Stimulated activated CD8-positive, alpha-beta memory T cell treated with anti-CD3 and anti-CD28 coated beads, Interleukin-4, amount 100 ng/mL, for 1 hour (primary cell): ENCODE measurements at places on chromosomes 5 and 9.

DNA sequence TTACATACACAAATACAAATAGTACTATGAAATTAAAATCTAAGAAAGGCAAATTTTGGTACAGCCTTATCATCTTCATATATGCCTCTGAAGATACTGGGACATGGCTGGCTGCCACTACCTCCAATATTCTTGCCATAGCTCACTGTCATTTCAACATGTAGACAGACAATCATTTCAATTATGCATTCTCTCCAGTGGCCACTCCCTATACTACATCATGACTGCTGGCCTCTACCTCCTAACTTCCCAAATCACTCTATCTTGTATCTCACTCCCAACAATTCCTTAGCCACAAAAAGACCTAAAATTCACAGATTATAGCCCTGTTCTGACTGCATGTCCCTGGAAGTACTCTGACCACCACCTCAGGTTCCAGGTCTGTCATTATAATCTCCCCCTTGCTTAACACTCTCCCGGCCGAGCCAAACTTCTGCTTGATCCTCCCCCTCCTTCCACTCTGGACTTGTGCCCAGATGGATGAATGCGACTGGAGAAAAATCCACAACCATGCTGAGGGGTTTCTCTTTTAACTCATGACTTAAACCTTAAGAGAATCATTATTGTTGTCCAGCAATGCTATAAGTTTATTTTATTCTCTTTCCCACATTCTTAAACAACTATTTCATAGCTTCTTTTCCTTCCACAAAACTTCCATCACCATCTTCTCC lies 225.3 kb upstream of the TLE4 start:
- DNase-seq: no peak

GRCh38 chr9:34347800-34348158 lies 18.4 kb downstream of the NUDT2 start:
- DNase-seq: no peak

- no peak for DNase-seq
Measured at GRCh38 chr9:131869348-131869747, 129.5 kb upstream of the RAPGEF1 start.

GRCh38 chr5:178104492-178104891 lies 8.8 kb upstream of the N4BP3 start:
- DNase-seq: no peak

DNA sequence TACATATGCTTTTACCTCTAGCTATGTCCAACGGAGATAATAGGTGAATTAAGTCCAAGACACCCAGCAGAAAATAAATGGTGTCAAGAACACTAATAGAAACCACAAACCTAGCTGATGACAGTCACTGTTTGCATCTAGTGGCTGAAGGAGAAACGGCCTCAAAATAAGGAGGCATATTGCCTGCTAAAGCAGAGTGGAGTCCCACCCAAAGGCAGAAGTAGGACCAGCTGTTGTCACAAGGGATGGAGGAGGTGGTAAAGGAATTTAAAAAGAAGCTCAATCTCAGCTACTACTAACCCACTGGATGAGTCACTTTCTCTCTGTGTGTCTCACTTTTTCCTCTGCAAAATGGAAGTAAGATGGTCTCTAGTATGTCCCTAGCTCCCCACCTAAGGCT lies 224.3 kb downstream of the GRIA1 start:
- DNase-seq: no peak

- DNase-seq: no peak
Measured at GRCh38 chr9:21901546-21901945, 92.6 kb downstream of the CDKN2A start.

DNA sequence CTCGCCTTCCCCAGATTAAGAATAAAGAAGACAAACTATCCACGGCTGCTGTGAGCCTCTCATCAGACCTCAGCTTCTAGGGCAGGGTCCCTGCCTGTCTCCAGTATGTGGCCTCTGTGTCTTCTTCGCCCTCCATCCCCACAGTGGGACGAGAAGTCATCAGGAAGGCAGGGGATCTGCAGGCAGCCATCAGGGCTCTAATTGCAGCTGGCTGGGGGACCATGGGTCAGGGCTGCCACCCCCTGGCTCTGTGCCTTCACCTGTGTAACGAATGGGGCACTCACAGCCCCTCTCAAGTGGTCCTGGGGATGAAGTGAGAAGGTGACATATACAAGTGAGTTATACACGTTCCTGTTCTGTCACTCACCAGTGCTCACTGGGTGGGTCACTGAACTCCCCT lies 139.8 kb downstream of the KCNIP1 start:
- DNase-seq: no peak

DNA sequence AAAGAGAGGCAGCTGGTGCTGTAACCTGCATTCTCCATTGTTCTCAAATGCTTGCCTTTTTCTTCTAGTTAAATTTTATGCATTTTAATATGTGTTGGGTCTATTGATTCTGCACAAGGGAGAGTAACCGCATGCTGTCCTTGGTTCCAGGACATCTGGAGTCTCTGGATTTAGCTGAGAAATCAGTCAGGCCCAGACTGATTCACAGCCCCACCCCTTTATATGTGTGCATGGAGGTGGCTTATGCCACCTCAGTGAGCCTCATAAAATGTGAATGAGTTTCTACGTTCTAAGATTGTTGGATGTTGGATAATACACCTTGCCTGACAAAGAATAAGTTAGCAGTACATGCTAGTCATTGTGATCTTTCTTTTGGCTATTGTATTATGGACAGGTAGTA lies 110.1 kb upstream of the PANK3 start:
- no peak for DNase-seq

DNA sequence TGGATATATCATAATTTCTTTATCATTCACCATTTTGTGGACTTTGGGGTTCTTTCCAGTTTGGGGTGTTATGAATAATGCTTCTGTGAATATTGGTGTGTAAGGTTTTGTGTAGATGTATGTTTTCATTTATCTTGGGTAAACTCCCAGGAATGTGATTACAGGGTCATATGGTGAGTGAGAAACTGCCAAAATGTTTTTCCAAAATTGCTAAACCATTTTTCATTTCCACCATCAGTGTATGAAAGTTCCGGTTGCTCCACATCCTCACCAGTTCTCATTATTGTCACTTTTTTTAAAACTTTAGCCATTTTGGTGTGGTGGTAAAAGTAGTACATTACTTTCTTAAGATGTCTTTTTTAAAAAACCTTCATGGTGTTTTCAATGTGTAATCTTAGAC lies 152.9 kb downstream of the NIPBL start:
- no peak for DNase-seq

GRCh38 chr5:151741678-151742423 lies 16.6 kb downstream of the ATOX1 start:
- no peak for DNase-seq

GRCh38 chr9:126158588-126159429 lies 167.8 kb upstream of the MVB12B start:
- DNase-seq: no peak

- DNase-seq: no peak
Measured at GRCh38 chr5:113252066-113252465, 182.7 kb downstream of the TSSK1B start.

GRCh38 chr5:105905392-105905791 lies 1765.3 kb downstream of the EFNA5 start:
- no peak for DNase-seq

DNA sequence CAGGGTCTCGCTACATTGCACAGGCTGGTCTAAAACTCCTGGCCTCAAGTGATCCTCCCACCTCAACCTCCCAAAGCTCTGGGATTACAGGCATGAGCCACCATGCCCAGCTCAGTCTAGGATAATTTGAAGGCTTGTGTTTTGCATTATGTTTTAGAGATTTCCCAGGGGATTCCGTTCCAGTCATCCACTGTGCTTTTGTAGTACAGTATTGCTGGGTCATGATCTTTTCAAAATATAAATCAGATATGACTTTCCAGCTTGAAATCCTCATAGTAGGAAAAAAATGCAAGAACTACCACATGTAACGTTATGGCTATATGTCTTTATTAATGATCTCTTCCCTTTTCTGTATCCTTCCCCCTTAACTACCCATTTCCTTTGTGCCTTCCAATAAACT lies 338.1 kb downstream of the PRELID2 start:
- no peak for DNase-seq

- no peak for DNase-seq
Measured at GRCh38 chr5:140000332-140000731, 42.8 kb downstream of the NRG2 start.

DNA sequence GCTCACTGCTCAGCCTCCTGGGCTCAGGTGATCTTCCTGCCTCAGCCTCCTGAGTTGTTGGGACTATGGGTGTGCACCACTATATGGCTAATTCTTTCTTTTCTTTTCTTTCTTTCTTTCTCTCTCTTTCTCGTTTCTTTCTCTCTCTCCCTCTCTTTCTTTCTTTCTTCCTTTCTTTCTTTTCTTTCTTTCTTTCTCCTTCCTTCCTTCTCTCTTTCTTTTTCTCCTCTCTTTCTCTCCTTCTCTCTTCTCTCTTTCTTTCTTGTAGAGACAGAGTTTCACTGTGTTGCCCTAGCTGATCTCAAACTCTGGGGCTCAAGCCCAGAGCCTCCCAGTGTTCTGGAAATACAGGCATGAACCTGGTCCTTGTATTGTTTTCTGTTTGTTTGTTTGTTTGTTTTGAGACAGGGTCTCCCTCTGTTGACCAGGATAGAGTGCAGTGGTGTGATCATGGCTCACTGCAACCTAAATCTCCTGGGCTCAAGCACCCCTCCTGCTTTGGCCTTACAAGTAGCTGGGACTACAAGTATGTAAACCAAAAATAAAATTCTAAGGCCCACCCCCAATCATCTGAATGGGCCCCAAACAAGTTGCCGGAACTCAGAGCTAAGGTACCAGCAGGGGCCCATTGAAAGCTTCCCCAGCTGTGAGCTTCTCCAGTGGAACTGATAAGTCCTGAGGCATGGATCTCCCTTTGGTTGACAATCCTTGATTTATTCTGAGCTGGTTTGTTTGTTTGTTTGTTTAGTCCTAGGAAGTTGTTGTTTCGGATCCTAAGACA lies 11.9 kb upstream of the BTF3 start:
- DNase-seq: no peak

DNA sequence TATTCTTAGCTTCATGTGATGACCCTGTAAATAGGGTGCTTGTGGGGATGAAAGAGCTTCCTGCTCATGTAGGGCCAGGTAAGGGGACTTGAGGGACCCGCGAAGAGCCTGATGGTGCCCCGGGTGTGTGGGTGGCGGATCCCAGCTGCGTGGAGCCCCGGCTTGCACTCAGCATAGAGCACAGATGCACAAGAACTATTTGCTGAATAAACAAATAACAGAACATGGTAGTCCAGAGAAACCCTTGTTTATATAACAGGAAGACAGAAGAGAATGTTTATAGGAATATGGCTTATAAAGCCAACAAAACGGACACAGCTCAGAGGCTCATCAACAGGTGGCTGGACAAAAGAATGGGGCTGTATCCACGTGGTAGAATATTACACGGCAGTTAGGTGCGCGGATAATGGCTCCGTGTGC lies 106.9 kb upstream of the COL5A1 start:
- no peak for DNase-seq

DNA sequence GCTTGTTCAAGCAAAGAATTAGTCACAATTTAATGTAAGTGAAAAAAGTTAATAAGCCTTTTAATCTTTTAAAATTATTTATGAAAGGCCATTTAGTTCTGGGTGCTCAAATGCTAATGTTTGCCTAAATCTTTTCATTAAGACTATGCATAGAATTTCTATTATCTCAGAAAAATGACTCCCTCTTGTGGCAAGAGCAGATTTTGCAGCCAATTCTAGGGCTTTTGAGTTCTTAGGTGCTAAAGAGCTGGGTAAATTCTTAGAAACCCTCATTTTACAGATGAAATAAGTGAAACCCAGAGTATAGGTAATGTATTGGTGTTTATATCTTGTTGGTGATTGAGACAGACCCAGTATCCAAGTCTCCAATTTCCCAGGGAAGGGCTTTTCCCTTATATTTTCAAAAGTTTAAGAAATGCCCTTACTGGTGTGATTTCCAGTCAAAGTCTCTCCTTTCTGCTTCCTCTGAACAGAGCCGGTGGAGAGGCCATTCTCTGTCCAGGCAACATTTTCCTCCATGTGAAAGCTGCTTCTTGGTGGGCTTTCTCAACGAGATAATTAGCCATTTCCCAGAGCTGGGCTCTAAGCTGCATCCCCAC lies 24.1 kb upstream of the PCSK5 start:
- DNase-seq: no peak

GRCh38 chr9:134215699-134216448 lies 51.5 kb upstream of the RNU6ATAC start:
- DNase-seq: no peak

GRCh38 chr5:61401726-61402125 lies 69.7 kb downstream of the ZSWIM6 start:
- no peak for DNase-seq

DNA sequence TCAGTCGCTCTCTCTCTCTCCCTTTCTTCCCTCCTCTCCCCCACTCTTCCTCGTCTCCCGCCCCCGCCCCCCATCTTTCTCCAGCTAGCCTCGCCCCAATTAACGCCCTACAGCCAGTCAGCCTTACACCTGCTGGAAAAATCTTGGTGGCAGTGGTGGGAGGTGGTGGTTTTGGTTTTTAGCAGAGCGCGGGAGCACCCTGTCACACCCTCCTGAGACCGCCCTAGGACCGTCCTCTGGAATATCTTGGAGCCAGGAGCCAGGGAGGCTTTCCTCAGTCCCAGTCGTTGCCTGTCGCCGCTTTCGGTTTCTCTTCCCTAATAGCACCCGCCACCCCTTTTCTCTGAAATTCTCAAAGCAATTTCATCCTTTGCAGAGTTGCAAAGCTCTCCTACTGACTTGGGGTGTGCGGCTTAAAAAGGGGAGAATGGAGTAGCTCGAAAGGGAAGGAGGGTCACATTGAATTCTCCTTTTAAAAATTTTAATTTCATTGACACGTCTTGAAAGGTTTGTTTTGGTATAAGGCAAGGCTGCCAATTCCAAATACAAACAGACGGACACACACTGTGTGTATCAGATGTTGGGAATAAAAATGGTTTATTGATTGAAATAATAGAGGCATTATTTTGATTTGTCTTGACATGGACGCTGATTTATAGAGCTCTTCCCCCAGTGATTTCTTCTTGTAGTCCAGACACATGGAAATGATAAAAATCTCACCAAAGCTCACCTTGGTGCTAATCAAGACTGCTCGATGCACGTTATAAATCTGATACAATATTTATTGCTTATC lies 301.3 kb downstream of the PARP8 start:
- no peak for DNase-seq
